ENCODE measurements at places on chromosomes 13 and 19.

- no peak for DNase-seq
These were observed 5.5 kb downstream of the HRC start for GRCh38 chr19:49149652-49150105.

- no peak for DNase-seq
These were observed 358.6 kb downstream of the TDRD3 start for GRCh38 chr13:60755380-60756163.

GRCh38 chr19:49104229-49104864, 9.8 kb upstream of the LIN7B start:
- no peak for DNase-seq

- DNase-seq = no peak
These were observed 16.3 kb downstream of the LCP1 start for GRCh38 chr13:46165485-46166223.

DNA sequence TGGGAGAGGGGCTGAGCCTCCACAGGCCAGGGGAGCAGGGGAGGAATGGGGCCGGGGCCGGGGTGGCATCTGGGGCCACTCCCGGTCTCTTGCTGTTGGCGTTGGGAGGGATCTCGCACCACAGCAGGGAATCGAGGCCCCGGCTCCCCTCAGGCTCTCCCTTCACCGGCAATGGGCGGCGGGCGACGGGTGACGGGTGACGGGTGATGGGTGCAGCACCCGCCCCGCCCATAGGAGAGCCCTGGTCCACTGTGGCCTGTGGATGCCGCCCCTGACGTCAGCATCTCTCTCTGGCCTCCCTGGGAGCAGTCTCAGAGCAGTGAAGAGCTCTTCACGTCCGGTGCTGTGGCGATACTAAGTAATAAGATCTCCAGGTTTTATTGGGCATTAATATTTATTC, 133.6 kb downstream of the KDM4B start:
- DNase-seq = no peak

DNA sequence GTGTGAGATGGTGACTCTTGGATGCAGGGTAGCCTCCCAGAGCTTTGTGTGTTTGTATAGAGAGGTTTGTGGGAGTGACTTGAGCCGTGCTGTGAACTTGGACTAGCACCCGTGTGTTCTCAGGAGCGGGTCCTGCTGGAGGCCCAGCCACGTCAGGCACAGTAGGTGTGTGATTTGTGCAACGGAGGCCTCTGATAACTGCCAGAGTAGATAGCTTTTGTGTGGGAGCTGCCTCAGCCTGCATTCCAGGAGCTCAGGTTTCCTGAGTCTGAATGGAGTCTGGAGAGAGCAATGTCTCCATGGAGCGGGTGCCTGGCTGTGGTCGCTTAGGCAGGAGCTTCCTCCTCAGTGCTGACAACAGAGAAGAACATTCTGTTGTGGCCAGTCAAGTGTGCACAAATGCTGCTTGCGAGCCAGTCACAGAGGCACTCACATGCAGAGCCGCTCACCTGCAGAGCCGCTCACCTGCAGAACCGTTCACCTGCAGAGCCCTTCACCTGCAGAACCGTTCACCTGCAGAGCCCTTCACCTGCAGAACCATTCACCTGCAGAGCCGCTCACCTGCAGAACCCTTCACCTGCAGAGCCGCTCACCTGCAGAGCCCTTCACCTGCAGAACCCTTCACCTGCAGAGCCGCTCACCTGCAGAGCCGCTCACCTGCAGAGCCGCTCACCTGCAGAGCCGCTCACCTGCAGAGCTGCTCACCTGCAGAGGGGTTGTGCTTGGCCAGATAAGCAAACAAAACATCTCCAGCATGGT, 32.6 kb downstream of the TFDP1 start:
- DNase-seq = no peak

DNA sequence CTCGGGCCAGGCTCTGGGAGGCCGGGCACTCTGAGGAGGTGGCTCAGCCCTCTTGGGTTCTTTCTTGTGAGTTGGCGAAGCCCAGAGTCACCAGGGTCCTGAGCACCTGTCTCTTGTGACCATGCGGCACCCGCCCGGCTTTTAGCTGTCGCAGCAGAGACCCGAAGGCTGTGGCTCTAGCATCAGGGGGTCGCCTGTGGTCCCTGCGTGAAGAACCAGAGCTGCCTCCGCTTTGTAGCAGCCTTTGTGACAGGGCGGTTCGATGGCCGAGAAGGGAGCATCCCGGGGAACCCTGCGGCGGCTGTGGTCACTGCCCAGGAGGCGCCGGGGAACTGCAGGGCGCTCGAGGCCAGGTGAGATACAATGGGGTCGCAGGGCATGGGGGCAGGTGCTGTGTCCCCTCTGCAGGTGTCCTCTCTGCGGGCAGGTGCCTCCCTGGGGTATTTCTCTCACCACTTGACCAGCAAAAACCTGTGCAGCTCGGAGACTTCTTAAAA, 10.4 kb downstream of the MCF2L start:
- no peak for DNase-seq

GRCh38 chr13:29907670-29908069, 57.3 kb upstream of the UBL3 start:
- no peak for DNase-seq

DNA sequence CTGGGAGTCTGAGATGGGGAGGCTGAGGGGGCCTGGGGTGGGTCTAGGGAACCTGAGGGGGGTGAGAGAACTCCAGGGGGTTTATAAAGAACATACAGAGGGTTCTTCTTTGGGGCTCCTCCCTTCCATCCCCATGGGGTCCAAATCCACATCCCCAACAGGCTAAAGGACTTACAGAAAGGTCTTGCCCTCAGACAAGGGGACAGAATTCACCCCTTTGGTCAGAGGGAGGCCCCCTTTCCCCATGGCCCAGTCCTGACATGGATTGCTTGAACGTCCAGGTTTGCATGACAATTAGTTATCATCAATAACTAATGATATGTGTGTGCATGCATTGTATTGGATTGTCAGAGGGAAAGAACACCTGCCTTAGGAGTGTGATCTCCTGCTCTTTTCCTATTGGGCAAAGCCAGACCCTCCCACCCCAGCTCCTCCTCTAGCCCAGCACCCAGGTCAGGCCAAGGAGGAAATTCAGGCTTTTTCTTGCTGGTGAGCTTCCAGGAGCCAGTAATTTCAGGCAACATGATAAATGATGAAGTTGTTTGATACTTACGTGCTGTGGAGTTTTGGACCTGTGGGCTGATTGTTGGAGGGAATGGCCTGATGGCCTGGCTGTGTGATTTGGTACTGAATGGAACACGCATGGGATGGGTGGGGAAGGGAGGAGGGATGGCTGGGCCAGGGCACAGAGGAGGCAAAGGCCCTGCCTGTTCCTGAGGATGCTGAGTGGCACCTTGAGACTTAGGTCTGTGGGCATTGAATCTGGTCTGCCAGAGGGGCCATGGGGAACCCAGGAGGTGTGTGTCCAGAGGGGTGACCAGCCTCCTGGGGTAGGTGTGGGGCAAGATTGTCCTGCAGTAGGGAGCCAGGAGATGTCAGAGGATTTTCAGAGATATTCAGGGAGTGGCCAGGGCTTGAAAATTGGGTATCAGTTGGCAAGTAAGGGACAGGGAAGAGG, 1.1 kb downstream of the KLHL26 start:
- no peak for DNase-seq

GRCh38 chr13:36992362-36992761, 6.8 kb downstream of the ALG5 start:
- no peak for DNase-seq

- no peak for DNase-seq
These were observed 1.4 kb downstream of the ZNF324 start for GRCh38 chr19:58468216-58468839.

- no peak for DNase-seq
These were observed 718.8 kb upstream of the SGCG start for GRCh38 chr13:22461854-22462490.

DNA sequence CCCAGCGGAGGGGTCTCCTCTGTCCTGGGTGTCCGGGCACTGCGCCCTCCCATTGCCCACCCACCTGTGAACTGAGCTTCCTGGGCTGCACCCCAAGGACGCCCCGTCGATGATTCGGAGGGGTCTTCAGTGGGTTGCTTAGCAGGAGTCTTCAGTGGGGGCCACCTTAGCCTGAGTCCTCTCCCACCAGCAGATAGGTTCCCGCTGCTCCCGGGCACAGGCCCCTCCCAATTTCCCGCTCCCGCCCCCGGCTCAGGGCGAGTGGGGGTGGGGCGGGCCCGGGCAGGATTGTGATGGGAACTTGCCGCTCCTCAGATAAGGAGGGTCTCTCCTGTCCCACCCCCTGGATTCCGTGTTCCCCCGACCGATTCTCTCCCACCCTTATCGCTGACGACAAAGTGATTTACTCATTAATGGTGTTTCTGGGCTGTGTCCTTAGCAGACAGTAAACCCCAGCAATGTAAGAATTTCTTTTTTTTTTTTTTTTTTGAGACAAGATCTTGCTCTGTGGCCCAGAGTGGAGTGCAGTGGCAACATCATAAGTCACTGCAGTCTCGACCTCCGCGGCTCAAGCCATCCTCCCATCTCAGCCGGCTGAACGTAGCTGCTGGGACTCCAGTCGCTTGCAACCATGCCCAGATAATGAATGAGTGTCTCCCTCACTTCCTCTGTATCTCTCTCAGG, 655 bp upstream of the S1PR5 start:
- no peak for DNase-seq

DNA sequence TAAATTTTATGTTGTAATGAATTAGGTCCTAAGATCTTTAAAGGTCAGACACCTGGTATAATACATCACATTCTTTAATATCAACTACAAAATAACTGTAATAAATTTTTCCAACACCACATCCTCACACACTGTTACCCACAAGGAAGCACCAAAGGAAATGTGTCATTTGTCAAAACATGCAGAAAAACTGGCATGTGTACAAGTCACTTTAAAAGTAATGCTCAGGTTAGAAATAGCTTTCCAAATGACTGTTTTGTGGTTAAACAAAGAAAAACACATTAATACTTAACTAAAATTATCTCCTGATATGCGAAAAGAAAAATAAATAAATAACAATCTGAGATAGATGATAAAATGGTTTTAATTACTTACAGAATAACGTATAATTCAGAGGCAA, 74.7 kb downstream of the MZT1 start:
- DNase-seq = no peak

- no peak for DNase-seq
These were observed 193.7 kb downstream of the ZNF737 start for GRCh38 chr19:20371911-20372310.

- peak; percentile 75 for DNase-seq
These were observed 103.1 kb upstream of the ABCC4 start for GRCh38 chr13:95404141-95404882.

DNA sequence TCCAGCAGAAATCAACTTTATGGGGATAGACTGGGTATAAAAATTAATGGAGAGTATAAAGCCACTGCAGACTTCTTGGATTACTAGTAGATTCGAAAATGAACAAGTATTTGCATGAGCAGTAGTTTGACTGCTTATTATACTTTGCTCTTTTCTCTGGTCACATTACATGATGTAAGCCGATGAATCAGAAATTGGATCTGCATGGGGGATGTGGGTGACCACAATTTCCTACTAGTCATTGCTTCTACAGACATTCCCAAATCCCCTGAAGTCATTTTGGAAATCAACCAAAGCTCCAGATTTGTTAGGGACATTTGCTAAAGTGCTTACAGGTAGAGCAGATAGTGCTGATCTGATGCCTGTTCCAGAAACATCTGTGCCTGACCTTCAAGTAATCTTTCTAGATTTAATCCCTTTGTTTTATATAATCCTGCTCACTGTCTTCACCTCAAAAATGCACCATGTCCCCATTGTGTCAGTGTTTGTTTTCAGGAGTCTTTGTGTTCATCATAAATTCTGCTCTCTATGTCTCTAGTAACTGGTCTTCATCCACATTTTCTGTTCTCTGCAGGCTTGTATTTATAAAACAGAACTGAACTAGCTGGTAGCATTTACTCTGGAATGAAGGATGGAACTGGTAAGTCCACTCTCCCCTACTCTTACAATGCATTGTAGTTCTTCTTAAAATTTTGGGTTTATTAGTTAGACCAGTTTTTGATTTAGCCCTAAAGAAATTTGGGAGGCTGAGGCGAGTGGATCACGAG, 201.5 kb upstream of the CSNK1A1L start:
- DNase-seq = no peak

DNA sequence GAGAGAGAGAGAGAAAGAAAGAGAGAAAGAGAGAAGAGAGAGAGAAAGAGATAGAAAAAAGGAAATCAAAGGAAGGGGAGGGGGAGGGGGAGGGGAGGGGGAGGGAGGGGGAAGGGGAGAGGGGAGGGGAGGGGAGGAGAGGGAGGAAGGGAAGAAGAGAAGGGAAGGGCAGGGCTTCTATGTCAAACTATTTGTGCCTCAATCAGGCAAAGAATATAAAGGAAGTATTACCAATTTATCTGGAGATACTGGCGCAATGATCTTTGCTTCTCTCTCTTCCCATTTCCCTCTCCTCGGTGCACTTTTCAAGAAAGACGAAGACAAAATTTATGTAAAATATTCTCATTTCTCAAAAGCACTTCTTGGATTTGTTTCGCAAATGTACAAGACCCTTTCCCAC, 9.3 kb upstream of the INSR start:
- DNase-seq = no peak

GRCh38 chr13:50616101-50616500, 227.4 kb downstream of the DLEU7 start:
- no peak for DNase-seq

DNA sequence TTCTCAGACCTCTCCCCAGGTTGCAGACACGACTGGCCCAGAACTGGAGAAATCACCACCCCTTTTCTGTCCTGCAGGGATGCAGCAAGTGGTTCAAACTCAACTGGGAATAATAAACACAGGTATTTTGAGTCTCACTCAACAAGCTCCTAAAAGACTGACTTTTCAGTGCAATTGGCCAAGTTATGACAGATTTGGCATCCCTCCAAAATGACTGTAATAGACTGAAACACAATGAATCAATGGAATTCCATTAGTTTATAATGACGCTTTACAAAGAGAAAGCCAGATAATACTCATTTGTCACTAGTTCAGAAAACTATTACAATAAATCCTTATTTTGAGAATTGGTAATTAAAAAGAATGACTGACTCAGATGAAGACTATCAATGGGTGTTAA, 38.1 kb downstream of the MIPEP start:
- no peak for DNase-seq

DNA sequence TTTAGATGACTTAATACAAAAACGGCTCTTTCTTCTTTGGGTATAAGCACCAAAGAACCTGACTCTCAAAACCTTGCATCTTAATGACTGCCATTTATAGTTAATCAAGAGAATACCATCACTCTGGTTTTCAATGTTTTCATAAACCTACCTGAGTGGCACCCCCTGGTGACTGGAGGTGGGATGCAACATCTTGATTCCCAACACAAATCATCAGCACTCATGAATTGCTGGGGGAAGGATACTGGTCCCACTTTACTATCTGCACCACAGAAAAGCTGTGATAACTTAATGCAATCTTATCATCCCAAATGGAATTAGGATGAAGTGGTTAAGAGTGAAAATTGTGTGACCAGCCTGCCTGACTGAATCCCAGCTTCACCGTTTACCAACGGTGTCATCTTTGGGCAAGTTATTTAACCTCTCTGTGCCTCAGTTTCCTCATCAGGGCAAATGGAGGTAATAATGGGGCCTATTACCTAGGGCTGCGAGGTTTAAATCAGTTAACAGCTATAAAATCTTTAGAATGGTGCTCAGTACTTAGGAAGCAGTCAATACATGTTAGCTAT, 366.4 kb downstream of the KLF12 start:
- DNase-seq = peak; percentile 42
